Chondrocyte (in vitro differentiated cells): ENCODE measurements at places on chromosomes 11 and 22. TPM values are rescaled to one million over a fixed set of nuclear protein-coding genes. Genes with fewer than 3 reads are reported as not detected.

- DNase-seq: no peak
These were observed 1041.1 kb downstream of the JRKL start for GRCh38 chr11:97430877-97431276.

Gene OR51B2
- not detected in 3 replicates for total RNA-seq

Gene P2RY2
- total RNA-seq: 0.32 TPM in 1 of 3 replicates, not detected in the others

DNA sequence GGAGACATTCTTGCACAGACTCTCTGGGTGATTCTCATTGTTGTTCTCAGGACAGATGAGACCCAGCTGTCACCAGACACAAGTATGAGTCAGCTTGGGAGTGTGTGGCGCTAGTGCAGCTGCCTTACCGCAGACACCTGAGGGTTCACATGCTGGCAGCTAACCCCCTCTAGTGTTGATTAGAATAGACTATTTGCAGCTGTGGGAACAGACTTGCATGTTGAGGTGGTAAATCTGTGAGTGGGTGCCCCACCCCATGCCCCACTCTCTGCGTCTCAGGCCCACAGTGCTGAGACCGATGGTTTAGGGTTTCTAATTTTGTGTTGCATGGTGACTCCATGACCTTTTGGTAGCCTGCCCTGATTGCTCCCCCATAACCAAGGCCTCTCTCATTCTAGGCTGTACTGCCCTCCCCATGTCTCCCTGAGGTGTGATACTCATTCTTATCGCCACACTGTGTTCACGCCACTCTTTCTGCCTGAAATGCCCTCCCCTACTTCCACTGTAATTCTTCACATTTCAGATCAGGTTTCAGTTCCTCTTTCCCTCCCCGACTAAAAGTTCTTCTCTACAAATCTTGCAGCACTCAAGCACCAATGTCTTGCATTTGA, 73.7 kb upstream of the KIRREL3 start:
- no peak for DNase-seq

Gene F2
- 0.25 TPM in 1 of 3 replicates, not detected in the others for total RNA-seq
